Hepatocyte (in vitro differentiated cells): ENCODE measurements at places on chromosomes 2 and 18. TPM values are rescaled to one million over a fixed set of nuclear protein-coding genes. Genes with fewer than 3 reads are reported as not detected.

- peaks cover 17% of the 10 kb centered on the region for H3K4me1 ChIP-seq
- H3K4me3 ChIP-seq = no peak overlapping the region
- no peaks in the 10 kb centered on the region for H3K36me3 ChIP-seq
- DNase-seq = no peak
Observed at GRCh38 chr2:12010779-12011178, 264.3 kb downstream of the LPIN1 start.

GRCh38 chr2:188291617-188292347 lies at the start of gene GULP1:
TSS of gene GULP1 (plus strand) at chr2:188291874. CDS start at chr2:188477703, 185,829 bp downstream.
- H3K27ac ChIP-seq = peak within 1 kb of the TSS; percentile 99
- H3K27me3 ChIP-seq = no peaks in the 10 kb centered on the region
- no peaks in the 10 kb centered on the region for H3K36me3 ChIP-seq
- peaks cover 5% of the 10 kb centered on the region for H3K4me1 ChIP-seq
- H3K4me3 ChIP-seq = peak within 1 kb of the TSS; percentile 83

DNA sequence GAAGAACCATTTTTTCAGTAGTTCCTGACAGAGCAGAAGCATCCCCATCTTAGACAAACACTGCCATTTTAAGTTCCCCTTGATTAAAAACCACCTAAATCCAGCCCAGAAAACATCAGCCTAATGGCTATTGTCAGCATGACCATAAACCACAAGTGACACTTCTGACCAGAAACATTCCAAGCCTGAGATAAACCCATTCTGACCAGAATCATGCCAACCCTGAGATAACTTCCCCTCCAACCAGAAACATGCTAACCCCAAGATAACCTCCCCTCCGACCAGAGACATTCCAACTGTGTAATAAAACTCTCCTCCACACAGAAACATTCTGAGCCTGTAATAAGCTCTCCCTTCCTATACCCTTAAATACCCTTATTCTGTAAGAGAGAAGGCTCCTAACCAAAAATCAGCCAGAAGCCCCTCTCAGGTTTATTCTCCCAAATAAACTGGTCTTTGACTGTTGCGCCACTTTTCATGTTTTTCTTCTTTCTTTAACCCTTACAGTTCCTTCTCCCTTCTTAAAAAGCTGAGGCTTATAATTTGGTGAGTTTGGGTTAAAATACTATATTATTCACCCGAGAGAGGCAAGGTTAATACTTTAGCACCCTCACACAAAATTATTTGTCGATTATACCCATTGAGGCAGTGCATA lies 149.7 kb downstream of the HNMT start:
- H3K4me1 ChIP-seq = no peaks in the 10 kb centered on the region
- H3K36me3 ChIP-seq = no peaks in the 10 kb centered on the region

- no peak for DNase-seq
- no peaks in the 10 kb centered on the region for H3K27me3 ChIP-seq
- H3K4me3 ChIP-seq = no peak overlapping the region
- H3K27ac ChIP-seq = no peak overlapping the region
Observed at GRCh38 chr2:58158481-58158880, 82.6 kb downstream of the FANCL start.

GRCh38 chr2:230218421-230218820 lies 1.4 kb downstream of the SP110 start:
- DNase-seq = no peak
- no peak overlapping the region for H3K4me3 ChIP-seq
- H3K4me1 ChIP-seq = peaks cover 5% of the 10 kb centered on the region

GRCh38 chr2:200472853-200473464 lies 36.9 kb downstream of the KCTD18 start:
- H3K36me3 ChIP-seq = no peaks in the 10 kb centered on the region
- H3K27ac ChIP-seq = no peak overlapping the region
- no peak overlapping the region for H3K4me3 ChIP-seq
- no peaks in the 10 kb centered on the region for H3K27me3 ChIP-seq
- no peaks in the 10 kb centered on the region for H3K4me1 ChIP-seq

DNA sequence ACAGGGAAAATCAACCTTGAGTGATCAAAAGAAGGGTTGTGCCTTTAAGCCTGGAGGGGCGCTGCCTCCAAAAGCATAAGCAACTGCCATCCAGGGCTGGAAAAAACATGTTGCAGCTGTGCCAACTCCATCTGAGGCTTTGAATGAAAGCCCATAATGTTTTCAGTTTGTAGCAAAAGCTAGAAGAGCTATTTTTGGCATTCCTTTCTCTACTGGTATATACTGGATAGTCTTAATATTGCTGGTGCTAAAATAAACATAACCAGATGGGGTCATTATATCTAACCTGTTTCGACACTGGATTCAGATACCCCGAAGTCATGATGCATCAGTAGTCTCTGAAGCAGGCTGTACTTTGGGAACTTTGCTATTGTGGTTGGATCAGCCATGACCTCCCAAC lies 25.1 kb downstream of the ANXA4 start:
- peaks cover 2% of the 10 kb centered on the region for H3K36me3 ChIP-seq
- H3K27me3 ChIP-seq = no peaks in the 10 kb centered on the region
- peaks cover 79% of the 10 kb centered on the region for H3K4me1 ChIP-seq
- peak overlapping the region; percentile 96 for H3K27ac ChIP-seq
- no peak for DNase-seq

- H3K4me1 ChIP-seq = no peaks in the 10 kb centered on the region
- no peaks in the 10 kb centered on the region for H3K36me3 ChIP-seq
- no peak overlapping the region for H3K4me3 ChIP-seq
- no peak overlapping the region for H3K27ac ChIP-seq
- DNase-seq = peak; percentile 35
Observed at GRCh38 chr2:181058378-181059269, 78.2 kb downstream of the UBE2E3 start.

DNA sequence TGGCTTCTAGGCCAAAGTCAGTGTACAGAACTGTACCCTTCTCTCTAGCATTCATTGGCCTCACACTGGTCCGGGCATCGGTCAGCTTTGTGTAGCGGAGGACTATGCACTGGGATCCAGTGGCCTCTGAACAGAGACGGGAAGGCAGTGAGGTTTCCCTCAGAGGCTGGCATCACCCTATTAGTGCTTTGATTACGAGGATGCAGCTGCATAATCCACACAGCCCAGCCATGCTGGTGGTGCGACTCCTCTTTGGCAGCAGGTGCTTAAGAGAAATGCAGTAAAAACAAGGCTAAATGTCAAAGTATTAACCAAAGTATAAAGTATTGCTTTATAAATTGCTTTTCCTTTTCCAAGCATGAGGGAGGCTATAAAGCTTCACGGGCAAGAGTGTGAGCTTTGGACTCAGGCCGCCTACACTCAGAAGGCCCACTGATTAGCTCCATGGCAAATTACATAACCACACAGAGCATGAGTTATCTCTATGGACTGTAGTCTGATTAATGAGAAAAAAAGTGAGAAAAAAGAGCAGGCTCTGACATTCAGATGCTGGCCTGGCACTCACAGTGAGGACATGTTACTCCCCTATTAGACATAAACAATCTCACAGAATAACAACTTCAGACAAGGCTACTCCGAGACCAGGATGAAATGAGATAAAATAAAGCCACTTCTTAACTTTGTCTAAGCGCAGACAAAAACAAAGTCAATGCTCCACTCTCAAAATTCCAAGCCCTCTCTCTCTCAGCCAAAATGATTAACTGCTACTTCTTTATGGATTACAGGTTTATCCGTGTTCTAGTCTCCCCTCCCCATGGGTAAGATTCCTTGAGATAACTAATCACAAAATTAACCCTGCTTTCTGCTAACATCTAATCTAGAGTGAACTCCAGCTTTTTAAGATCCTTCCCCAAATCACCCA lies 6.4 kb upstream of the CRYGC start:
- no peaks in the 10 kb centered on the region for H3K36me3 ChIP-seq
- no peak overlapping the region for H3K4me3 ChIP-seq
- DNase-seq = peak; percentile 72

GRCh38 chr2:64873472-64873924 lies 115.7 kb upstream of the SLC1A4 start:
- no peaks in the 10 kb centered on the region for H3K27me3 ChIP-seq
- H3K4me3 ChIP-seq = no peak overlapping the region
- H3K36me3 ChIP-seq = no peaks in the 10 kb centered on the region

- no peak overlapping the region for H3K4me3 ChIP-seq
- H3K27me3 ChIP-seq = no peaks in the 10 kb centered on the region
- peaks cover 5% of the 10 kb centered on the region for H3K4me1 ChIP-seq
- H3K27ac ChIP-seq = no peak overlapping the region
- no peak for DNase-seq
Observed at GRCh38 chr2:221895366-221896121, 323.4 kb upstream of the EPHA4 start.

- H3K27ac ChIP-seq = no peak overlapping the region
- no peak overlapping the region for H3K4me3 ChIP-seq
- no peaks in the 10 kb centered on the region for H3K27me3 ChIP-seq
- DNase-seq = no peak
- peaks cover 28% of the 10 kb centered on the region for H3K4me1 ChIP-seq
Observed at GRCh38 chr18:63097178-63097577, 222.4 kb downstream of the BCL2 start.

DNA sequence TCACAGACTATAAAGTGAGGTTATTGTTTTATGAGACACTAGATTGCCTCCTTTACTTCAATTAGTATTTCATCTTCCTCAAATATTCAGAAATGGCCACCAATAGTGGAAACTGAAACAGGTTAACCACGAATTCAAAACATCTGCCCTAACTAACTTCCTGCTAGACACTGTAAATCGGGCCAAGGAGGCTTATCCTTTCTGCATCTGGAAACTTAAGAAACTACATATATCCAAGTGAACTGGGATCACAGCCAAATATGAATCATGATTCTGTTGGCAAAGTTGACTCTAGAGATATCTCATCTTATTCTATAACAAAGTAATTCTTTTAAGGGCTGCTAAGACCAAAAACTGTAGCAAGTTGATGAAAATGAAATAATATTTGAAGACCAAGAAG lies 136.6 kb upstream of the ZC3H15 start:
- no peaks in the 10 kb centered on the region for H3K27me3 ChIP-seq
- H3K27ac ChIP-seq = peak overlapping the region; percentile 47
- peak; percentile 46 for DNase-seq
- H3K36me3 ChIP-seq = no peaks in the 10 kb centered on the region

DNA sequence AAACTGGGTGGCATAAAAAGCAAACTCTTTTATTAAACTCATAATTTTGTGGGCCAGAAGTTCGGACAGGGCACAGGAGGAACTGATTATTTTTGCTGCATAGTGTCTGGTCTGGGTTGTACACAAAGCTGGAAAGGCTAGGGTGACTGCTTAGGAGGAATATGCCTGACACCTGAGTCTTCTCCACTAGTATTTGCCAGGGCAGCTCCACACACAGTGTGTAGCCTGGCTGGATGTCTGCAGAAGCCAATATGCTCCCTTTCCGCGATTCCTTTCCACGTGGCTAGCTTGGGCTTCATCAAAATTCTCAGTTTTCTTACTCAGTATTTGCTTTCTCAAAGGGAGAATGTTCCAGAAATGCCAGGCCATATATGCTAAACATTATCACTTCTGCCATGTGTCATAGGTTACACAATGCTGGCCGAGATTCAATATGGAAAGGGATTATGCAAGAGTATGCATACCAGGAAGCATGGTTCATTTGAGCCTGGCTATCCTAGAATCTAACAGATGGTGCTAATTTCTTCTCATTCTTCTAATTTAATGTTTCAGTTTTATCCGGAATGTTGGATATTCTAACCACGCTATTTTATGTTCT lies 142.7 kb upstream of the DOK6 start:
- no peaks in the 10 kb centered on the region for H3K36me3 ChIP-seq
- DNase-seq = peak; percentile 47
- no peak overlapping the region for H3K27ac ChIP-seq
- no peaks in the 10 kb centered on the region for H3K27me3 ChIP-seq

- peak; percentile 10 for DNase-seq
- H3K4me3 ChIP-seq = peak overlapping the region; percentile 86
- H3K27me3 ChIP-seq = no peaks in the 10 kb centered on the region
- H3K36me3 ChIP-seq = no peaks in the 10 kb centered on the region
- peak overlapping the region; percentile 99 for H3K27ac ChIP-seq
Observed at GRCh38 chr18:63365876-63366212, 1.2 kb downstream of the KDSR start.

GRCh38 chr2:181998041-181998835 lies 12.6 kb downstream of the PPP1R1C start:
- H3K4me3 ChIP-seq = no peak overlapping the region
- H3K36me3 ChIP-seq = no peaks in the 10 kb centered on the region
- H3K27me3 ChIP-seq = no peaks in the 10 kb centered on the region
- no peak overlapping the region for H3K27ac ChIP-seq
- DNase-seq = no peak

DNA sequence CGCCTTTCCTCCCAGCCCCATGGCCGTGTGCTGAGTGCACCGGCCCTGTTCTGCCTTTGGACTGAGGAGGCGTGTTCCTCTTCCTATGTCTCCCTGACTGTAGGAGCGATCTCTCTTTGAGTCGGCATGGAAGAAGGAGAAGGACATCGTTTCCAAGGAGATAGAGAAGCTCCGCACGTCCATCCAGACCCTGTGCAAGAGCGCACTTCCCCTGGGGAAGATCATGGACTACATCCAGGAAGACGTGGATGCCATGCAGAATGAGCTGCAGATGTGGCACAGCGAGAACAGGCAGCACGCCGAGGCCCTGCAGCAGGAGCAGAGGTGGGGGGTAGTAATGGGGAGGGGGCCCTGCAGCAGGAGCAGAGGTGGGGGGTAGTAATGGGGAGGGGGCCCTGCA lies 29.4 kb upstream of the ASB1 start:
- no peaks in the 10 kb centered on the region for H3K36me3 ChIP-seq
- DNase-seq = no peak
- H3K27ac ChIP-seq = no peak overlapping the region
- no peak overlapping the region for H3K4me3 ChIP-seq

- peak; percentile 36 for DNase-seq
- no peak overlapping the region for H3K27ac ChIP-seq
- H3K36me3 ChIP-seq = no peaks in the 10 kb centered on the region
Observed at GRCh38 chr18:44626807-44627206, 53.9 kb upstream of the SETBP1 start.

GRCh38 chr18:57806978-57807285 lies 3.8 kb upstream of the ATP8B1 start:
- H3K27ac ChIP-seq = no peak overlapping the region
- H3K36me3 ChIP-seq = no peaks in the 10 kb centered on the region
- no peak for DNase-seq
- H3K4me1 ChIP-seq = no peaks in the 10 kb centered on the region

- no peaks in the 10 kb centered on the region for H3K36me3 ChIP-seq
- H3K4me3 ChIP-seq = no peak overlapping the region
- no peak overlapping the region for H3K27ac ChIP-seq
- no peak for DNase-seq
- peaks cover 8% of the 10 kb centered on the region for H3K4me1 ChIP-seq
Observed at GRCh38 chr18:31783059-31783458, 22.4 kb upstream of the SLC25A52 start.

Gene LYPD1
- 23.1 and 25.1 TPM in 2 replicates for total RNA-seq

Gene SMC6
- total RNA-seq = 13.4 and 18.2 TPM in 2 replicates

Gene C1GALT1C1L
- 0.30 TPM in 1 of 2 replicates, not detected in the other for total RNA-seq

Gene RNF125
- total RNA-seq = 1.1 and 2.1 TPM in 2 replicates

Gene CTDSP1
- total RNA-seq = 124 and 142 TPM in 2 replicates

Gene SPATS2L
- 159 and 173 TPM in 2 replicates for total RNA-seq

Gene CPS1
- total RNA-seq = 587 and 618 TPM in 2 replicates

Gene CNNM3
- total RNA-seq = 17.0 and 17.1 TPM in 2 replicates

Gene LAMA1
- total RNA-seq = 50.3 and 52.7 TPM in 2 replicates

Gene AMER3
- total RNA-seq = 1.00 and 1.4 TPM in 2 replicates

Gene CERKL
- total RNA-seq = 1.1 and 2.3 TPM in 2 replicates
